ENCODE measurements at places on chromosomes 1 and 21.

DNA sequence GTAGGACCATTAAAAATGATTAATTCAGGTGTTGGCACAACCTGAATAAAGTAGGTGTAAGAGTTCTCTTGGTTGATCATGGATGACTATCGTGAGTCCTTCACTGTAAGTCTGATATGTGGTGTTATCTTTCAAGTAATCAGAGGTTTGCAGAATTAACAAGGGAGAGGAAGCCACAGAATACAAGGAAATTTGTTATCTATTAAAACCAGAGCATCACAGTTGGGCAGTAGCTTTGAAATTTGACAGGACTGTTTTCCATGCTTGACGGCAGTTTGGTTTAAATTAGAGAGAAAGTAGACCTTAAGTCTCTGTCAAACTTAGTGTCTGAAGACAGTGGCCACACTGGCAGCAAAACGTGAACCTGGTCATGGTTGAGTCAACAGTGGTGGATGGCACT is 139.5 kb upstream of the KCNK2 start:
- no peak overlapping the region for H3K4me3 ChIP-seq
- no peak for DNase-seq

- no peak overlapping the region for H3K4me3 ChIP-seq
- no peak overlapping the region for H3K27ac ChIP-seq
- DNase-seq, result no peak
- H3K4me1 ChIP-seq, result no peaks in the 10 kb centered on the region
These were observed 58.5 kb downstream of the UBR4 start for GRCh38 chr1:19151537-19151936.

DNA sequence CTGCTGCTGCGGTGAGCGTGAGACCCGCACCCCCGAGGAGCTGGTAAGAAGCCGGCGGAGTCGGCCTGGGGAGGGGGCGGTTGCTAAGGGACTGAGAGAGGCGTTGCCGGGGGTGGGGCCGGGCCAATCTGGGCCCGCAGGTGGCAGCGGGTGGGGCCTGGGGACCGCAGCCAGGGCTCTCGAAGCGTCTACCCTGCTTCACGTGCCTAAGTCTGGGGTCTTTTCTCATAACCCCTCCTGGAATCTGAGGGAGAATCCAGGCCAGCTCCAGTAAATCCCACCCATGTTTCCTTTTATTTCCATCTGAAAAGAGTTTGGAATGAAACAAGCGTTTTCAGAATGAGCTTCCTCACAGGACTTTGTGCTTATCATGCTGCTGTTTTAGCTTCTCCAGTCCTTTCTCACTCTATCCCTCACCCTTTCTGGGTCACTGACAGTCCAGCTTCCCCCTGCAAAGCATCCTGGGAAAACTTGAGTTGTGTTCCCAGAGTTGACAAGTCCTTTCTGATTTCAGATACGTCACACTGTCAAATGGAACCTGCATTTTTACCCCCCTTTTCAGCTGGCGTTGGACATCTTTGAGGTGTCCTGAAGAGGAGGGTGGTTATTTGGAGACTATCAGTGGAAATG is 431 bp downstream of the CLCN6 start:
- H3K27me3 ChIP-seq, result no peaks in the 10 kb centered on the region
- DNase-seq, result no peak
- no peaks in the 10 kb centered on the region for H3K4me1 ChIP-seq
- peak overlapping the region; percentile 96 for H3K27ac ChIP-seq
- H3K4me3 ChIP-seq, result peak overlapping the region; percentile 75
- peaks cover 23% of the 10 kb centered on the region for H3K36me3 ChIP-seq

DNA sequence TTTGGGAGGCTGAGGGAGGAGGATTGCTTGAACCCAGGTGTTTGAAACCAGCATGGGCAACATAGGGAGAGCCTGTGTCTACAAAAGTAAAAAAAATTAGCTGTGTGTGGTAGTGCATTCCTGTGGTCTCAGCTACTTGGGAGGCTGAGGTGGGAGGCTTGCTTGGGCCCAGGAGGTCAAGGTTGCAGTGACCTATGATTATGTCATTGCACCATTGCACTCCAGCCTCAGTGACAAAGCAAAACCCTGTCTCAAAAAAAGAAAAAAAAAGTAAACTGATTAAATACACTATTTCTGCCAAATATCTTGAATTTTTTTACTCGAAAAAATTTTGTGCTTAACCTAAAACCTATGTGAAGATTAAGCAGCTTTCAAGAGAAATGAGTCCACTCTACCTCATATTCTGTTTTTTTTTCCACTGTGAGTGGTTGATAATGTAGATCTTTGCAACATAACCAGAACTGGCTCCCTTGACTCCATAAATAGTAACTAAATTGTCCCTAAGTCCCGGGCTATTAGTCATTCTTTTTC is 19.4 kb upstream of the ZNF281 start:
- DNase-seq, result no peak
- H3K27me3 ChIP-seq, result no peaks in the 10 kb centered on the region
- no peak overlapping the region for H3K27ac ChIP-seq
- no peak overlapping the region for H3K4me3 ChIP-seq
- no peaks in the 10 kb centered on the region for H3K36me3 ChIP-seq

DNA sequence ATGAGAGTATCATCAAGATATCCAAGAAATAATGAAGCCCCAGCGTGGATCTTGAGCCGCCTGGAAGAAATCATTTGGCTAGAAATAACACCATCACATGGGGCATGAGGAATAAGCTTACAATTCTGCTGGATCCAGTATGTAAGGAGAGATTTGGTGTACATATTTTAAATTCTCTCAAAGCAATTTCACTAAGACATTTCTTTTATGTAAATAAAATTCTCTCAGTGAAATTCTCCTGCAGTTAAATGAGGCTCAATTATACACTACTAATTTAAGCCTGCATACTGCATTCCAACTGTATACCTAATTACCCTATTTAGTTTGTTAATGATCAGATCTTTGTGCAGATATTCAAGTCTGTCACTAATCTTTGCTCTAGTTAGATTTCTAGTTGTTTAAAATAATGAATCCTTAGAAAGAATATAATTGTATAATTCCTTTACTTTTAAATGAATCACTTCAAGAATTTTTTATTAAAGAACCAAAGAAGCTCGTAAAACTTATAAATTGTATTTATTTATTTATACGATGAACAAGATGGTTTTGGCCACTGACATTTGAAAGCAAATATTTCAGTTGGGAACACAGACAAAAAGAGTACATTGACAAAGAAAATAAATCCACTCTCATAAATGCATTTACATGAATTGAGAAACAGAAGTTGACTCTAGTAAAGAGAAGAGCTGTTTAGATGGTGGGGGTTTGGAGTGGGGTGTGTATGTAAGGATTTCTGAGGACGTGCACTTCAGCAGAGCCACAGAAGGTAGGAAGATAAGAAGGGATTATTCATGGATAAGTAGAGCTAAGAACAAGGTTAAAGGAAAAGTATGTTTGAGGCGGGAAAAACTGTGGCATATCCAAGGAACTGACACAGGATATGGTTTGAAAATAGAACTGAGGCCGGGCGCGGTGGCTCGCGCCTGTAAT is 466.8 kb downstream of the DSCAM start:
- no peak for DNase-seq
- H3K4me3 ChIP-seq, result no peak overlapping the region
- no peaks in the 10 kb centered on the region for H3K4me1 ChIP-seq
- no peaks in the 10 kb centered on the region for H3K27me3 ChIP-seq
- H3K27ac ChIP-seq, result no peak overlapping the region
- H3K36me3 ChIP-seq, result no peaks in the 10 kb centered on the region
